ENCODE measurements at places on chromosomes 4 and X.
A peak's percentile ranks its signal among the peaks of the same experiment; 100 is the strongest.

GRCh38 chr4:153741541-153741940 lies 18.3 kb downstream of the RNF175 start:
- DNase-seq = no peak

- DNase-seq = no peak
Observed at GRCh38 chrX:10062980-10063379, 93.8 kb upstream of the CLCN4 start.

- no peak for DNase-seq
Observed at GRCh38 chrX:17990532-17990931, 129.4 kb upstream of the RAI2 start.

DNA sequence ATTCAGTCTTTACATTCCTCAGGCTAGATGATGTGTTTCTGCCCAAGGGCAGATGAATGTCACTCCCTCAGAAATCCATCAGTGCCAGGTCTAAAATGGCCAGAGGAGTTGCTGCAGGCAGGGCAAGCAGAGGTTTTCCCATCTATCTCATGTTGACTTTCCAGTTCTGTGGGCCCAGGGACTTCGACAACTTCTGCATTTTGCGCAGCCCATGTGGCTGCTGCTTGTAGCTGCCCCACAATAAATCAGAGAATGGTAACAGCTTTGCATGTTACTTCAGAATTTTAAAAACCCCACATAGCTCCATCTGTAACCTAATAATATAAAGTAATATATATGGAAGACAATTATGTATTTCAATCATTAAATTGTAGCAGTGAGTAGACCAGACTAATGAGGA lies 1367.7 kb upstream of the AGA start:
- no peak for DNase-seq

GRCh38 chr4:118968005-118968404 lies 79.4 kb downstream of the SYNPO2 start:
- peak; percentile 30 for DNase-seq

DNA sequence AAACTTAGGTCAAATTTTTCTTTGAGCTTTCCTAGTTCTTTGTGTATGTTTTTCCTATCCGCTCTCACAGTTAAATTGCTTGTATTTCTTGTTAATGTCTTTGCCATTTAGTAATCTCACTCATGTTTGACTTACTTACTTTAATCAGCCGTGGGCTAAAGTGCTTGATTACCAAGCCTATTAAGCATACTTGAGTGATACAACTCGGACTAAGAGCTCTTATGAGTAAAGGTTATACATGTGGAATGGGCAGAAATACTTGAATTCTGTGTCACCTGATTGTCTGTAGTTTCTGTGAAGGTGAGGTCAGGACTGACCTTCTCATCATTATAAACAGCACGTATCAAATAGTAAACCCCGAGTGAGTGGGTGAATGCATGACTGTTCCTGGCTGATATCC lies 664.5 kb downstream of the PDHA2 start:
- no peak for DNase-seq

GRCh38 chrX:119465555-119465954 lies 2.7 kb upstream of the SLC25A5 start:
- DNase-seq = no peak

DNA sequence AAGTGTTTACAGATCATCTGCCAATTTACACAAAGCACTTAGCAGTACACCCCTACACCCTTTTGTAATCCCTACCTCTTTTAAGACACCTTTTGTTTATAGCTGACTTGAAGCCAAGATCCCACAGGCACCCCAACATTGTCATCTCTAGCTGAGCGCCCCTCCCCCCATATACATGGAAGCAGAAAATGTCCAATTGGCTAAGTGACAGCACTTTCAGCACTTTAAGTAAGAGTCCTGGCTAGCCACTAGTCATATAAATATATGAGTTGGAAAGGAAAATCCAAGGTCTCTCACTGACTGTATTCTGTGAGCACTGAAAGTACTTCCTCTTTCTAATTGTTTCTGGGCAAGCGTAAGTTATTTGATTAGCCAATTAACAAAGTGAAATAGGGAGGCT lies 108.2 kb downstream of the NSUN7 start:
- DNase-seq = no peak

DNA sequence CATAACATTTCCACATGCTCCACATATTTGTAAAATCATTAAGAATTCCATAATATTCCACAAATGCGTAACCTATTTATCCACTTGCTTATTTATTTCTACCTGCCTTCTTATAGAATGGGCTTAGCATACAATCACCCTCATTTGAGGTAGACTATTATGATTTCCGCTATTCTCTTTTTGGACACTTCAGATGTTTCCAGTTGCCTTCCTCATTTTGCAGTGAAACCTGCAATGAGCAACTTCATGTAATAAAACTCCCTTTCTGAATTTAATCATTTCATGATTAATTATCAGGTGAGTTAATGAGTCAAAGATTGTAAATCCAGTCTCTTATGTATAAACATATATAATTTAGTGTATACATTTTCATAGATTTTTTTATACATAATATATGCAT lies 58.0 kb downstream of the PPP3CA start:
- DNase-seq = no peak

DNA sequence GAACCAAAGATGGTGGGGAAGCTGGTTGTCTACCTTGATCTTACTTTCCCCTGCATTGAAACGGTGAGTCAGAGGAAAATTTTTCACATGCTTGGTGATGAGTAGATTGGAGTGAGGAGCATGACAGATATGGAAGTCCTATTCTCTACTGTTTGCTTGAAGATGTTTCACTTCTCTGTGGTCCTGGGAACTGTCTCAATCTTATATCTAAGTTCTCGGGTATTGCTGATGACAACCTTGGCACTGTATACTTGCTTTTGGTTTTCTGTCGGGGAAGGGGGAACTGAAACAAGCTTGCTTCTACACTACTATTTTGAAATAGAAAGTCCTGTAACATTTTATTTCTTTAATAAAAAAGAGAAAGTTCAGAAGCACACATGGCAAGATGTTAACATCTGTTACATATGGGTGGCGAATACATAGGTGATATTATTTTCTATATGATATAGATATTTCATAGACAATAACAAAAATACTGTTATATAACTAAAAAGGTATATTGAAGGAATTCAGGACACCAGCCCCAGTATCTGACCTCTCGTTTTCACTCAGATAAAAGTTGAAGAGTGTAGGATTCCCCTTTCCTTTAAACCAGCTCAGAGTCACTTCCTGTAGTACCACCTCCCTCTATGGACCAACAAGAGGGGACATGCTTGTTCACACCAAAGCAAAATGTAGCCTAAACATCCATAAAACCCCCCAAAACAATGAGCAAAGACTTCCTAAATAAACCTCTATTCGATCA lies 88.8 kb downstream of the FMR1NB start:
- no peak for DNase-seq

- no peak for DNase-seq
Observed at GRCh38 chrX:120125444-120125843, 9.7 kb upstream of the RHOXF1 start.

DNA sequence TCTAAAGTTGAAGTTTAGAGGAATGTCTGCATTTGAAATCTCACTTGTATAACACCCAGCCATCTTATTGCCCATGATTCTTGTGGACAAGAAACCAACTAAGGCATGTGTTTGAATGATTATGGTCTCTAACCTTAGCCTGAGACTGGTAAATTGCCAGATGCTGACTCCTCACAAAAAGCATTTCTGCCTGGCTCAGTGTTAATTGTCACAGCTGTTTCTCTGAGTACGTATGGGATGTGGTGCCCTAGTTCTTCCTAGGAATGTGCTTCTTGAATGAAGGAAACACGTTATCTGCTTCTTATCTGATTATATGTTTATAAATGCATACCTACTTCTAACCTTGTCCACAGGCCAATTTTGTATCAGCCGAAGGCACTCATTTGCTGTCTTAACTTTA lies 63.1 kb upstream of the NDP start:
- DNase-seq = no peak

- peak; percentile 93 for DNase-seq
Observed at GRCh38 chr4:108172753-108173598, 4.2 kb upstream of the LEF1 start.

DNA sequence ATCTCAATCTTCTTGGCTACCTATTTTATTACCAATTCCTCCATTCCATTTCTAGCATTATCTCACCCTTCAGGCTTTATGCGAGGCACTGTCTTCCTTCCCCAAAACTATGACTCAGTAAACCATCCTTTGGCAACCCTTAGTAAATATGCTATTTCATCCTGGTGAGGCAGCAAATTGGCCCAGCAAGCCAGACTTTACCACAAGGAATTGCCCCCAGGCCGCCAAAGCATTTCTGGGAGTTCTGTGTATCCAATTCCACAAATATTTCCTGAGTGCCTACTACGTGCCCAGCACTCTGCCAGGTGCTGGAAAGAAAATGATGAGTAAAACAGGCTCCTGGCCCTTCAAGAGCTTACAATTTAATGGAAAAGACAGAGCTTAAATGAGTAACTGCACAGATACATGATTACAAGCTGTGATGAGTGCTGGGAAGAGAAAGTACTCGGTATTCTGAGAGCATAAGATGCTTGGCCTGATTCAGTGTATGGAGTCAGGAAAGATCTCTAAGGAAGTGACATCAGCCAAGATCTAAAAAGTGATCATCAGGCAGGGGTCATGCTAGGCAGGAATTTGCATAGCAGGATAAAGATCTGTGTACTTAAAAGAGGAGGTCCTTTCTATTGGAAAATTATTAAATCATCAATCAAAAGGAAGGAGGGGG lies 193.8 kb downstream of the ADAMTS3 start:
- no peak for DNase-seq

DNA sequence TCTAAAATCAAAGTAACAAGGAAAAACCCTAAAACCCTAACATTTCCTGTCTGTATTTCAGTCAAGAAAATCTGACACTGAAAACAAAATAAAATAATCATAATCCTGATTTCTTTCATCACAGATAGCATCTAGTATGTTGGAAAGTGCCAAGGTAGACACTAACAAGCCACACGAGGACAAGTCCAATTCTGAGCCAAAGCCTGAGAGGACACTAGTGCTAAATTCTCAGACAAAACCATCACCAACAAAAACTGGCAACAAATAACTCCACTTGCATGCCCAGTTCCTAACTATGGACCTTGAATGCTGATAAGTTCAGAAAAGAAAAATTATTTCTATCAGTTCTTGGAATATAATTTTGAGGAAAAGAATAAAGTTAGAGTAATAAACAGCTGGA lies 113.7 kb downstream of the MANBA start:
- DNase-seq = no peak

DNA sequence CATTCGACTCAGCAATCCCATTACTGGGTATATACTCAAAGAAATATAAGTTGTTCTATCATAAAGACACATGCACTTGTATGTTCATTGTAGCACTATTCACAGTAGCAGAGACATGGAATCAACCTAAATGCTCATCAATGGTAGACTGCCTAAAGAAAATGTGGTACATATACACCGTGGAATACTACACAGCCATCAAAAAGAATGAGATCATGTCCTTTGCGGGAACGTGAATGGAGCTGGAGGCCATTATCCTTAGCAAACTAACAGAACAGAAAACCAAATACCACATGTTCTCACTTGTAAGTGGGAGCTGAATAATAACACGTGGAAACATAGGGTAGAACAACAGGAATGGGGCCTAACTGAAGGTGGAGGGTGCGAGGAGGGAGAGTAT lies 44.9 kb downstream of the TMEM131L start:
- DNase-seq = no peak

DNA sequence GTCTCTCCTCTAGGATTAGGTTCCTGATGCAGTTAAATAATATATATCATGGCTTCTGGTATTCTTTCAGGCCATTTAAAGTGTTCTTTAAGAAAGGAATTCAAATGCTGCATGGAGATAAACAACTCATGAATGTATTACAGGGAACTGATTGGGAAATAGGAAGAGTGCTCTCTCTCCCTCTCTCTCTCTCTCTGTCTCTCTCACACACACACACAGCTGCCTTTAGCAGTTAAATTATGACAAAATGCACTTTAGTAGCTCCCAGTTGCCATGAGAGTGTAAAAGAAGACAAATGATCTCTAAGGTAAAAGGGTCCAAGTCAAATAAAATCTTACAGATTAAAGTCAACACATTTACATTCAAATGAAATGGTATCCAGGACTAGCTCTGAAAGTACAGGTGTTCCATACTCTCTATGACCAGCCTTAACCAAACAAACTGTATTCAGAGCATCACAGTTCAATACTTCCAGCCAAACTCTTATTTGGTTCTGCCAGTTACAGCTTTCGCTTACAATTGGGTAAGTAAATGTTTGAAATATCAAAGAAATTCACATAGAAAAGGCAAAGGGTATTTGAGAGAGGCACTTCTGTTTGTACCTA lies 94.7 kb upstream of the CXXC4 start:
- no peak for DNase-seq

- peak; percentile 95 for DNase-seq
Observed at GRCh38 chr4:141133146-141133998, at the start of gene RNF150. RNF150 (minus strand) TSS chr4:141133469.

DNA sequence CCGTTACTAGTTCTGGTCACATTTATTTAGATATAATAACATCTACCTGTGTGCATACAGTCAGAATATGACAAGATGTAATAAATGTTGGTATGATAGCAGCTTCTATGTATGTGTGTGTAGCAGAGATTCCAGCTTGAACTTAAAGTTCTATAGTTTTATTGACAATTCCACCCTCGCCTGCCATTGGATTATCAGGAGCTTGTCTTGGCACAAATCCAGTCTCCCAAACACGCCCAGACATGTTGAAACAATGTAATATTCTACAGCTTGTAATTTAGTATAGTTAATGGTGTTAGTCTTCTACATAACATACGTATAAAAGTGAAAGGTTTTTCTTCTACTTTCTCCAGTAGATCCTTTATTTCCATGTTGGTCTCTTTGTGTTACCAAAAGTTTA lies 44.4 kb downstream of the BBS12 start:
- no peak for DNase-seq

- no peak for DNase-seq
Observed at GRCh38 chr4:143587703-143588102, 74.2 kb downstream of the SMARCA5 start.

- DNase-seq = no peak
Observed at GRCh38 chr4:74156521-74156920, 1.4 kb upstream of the MTHFD2L start.

GRCh38 chrX:14029425-14030173 lies at the start of gene GEMIN8:
GEMIN8 (minus strand) TSS chrX:14029892; CDS start chrX:14021478, 8,414 bp downstream.
- peak; percentile 91 for DNase-seq

DNA sequence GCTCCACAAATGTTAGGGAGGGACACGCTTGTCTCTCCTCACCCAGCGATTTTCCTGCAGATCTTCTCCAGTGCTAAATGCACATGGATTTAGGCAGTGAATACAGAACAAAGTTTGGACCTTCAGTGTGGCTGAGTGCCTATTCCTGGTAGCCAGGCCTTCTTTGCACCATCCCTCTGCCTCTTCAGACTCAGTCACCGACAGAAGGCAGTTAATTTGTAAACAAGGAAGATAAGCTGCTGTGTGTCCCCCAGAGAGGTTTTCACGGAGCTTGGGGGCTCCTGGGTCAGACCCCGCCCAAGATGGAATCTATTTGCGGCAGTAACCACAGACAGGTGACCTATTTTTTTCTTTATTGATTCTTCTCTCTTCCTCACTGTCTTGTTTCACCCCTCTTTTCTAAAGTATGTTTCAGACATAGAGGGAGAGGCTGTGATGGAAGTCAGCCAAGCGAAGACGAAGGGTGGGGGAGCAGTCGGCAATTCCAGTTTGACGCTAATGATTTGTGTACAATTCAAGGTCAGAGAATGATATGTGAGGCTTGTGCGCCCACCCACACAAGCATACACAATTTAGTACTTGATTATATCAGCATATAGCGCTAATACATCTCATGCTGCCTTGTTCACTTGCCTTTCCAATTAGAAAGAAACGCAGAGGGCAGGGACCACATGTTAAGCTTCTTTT lies 200.8 kb downstream of the MGST2 start:
- peak; percentile 87 for DNase-seq

- DNase-seq = no peak
Observed at GRCh38 chr4:188650516-188650915, 511.3 kb downstream of the TRIML1 start.

GRCh38 chr4:2698951-2699505 lies 57.1 kb downstream of the TNIP2 start:
- DNase-seq = no peak
